ENCODE measurements at places on chromosomes 11 and 22.

DNA sequence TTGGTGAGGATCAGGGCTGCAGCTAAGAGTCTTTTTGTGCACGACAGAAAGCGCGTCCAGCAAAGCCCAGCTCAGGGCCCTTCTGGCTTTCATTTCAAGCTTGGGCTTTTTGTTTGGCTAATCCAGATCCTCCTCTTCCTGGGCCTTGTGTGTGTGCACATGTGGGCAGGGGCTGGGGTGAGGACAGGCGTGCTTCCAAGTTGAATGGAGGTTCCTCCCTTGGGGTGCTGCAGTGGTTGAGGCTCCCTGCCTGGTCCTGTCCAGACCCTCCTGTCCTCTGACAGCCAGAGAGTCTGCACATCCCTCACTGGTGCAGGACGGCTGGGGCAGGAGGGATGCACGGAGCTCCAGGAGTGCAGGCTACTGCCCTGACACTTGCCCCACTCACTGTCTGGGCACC lies 62.0 kb upstream of the NECTIN1 start:
- no peak for DNase-seq

DNA sequence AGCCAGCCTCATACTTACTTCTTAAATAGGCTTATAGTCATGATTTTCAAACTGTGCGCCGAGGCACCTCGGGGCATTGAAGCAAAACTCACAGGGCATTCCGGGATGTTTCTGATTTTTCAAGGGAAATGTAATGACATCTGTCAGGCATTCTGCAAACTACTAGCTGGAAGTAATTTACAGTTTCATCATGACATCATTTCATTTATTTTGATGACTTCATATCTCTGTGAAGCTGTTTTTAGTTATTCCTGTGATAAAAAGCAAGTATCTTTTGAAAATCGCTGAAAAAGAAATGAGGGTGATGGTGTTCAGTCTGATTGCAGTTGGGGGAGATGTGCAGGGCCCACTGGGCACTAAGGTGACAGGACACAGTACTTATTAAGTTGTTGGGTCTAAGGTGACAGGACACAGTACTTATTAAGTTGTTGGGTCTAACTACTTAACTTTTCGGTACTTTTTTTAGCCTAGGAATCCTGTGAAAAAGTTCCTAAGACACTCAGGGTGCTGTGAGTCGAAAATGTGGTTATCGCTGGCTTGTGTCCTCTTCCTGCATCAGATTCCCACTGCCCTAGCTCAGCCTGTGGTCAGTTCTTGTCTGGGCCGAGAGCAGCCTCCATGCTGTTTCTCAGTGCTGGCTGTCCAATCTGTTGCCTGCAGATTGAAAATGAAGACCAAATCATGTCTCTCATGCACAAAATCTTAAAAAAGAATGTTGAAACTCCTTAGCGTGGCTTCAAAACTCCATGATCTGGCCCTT lies 42.6 kb downstream of the APLP2 start:
- no peak for DNase-seq

DNA sequence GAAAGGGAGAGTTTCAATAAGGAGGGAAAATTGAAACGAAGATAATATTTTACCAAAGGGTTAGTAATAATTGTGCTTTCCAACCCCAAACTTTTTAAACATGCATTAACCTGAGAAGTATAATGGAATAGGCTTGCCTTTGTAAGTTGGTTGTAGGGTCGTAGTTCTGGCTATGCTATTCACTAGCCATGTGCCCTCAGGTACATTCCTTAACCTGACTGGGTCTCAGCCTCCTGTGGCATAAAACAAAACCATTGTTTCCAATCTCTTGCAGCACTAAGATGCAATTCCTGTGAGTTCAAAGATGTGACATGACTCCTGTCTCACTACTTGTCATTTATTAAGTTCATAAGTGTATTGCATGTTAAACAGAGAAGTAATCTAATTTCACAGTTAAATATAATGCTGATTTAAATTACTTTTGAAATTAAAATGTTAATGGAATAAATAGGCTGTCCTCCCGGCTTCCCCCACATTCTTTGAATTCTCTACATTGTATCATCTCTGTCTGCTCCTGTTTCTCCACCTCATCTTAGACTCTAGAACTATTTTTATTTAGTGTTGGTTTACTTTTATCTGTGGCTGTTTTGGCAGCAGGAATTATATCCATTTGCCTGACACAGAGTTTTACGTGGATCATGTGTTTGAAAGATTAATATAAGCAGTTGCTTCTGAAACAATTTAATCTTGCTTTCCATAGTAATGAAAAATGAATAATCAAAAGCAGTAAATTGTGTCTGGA lies 216.3 kb downstream of the FAT3 start:
- no peak for DNase-seq

- DNase-seq, result no peak
These were observed 68.3 kb upstream of the POU2AF2 start for GRCh38 chr11:111177037-111177871.

GRCh38 chr11:6531267-6531752 lies 34.2 kb downstream of the DNHD1 start:
- peak; percentile 51 for DNase-seq

DNA sequence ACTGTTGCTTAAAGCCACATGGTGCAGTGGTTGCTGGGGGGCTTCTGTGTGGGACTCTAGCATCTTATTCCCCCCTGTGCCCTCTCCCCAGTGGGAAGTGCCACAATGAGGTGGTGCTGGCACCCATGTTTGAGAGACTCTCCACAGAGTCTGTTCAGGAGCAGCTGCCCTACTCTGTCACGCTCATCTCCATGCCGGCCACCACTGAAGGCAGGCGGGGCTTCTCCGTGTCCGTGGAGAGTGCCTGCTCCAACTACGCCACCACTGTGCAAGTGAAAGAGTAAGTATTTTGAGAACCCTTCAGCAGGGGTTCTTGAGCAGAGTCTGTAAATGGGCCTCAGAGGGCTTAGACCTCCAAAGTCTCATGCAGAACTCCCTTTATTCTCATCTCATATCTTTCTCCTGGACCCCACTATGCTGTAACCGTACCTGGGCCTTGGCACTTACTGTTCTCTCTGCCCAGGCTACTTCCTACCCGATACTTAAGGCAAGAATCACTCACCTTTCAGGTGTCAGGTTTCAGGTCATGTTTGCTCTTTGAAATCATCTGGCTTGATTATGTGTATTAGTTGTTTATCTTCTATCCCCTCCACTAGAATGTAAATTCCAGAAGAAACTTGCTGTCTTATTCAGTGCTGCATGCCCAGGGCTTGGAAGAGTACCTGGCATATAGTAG lies 32.4 kb downstream of the PIK3IP1 start:
- DNase-seq, result no peak

DNA sequence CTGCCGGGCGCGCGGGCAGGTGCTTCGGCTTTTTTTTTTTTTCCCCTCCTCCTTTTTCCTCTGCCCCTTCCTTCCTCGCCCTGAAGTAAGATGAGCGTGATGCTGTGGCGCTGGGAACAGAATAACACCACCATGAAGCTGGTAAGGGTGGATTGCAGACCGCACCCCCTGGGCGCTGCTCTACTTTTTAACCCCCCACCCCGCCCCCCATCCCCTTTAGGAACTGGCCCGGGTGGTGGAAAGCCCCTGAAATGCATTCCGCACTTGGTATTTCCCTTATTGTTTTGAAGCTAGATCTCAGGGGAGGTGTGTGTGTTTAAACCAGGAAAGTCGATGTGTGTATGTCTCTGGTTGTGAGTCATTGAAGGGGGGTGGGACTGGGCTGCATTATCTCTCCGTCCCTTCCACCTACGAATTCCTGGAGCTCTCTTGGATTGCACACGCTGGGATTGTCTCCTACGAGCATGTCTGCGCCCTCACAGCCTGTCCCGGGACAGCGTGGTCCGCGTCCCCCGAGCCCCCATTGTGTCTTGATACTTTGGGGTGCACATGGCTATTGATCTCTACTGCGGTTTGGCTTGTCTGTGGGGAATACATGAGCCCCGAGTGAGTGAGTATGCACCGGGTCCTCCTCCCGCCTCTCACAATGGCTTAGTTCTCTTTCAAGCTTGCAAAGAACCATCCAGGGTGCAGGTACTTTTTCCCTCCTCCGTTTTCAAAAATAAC lies 64.9 kb downstream of the NAV2 start:
- DNase-seq, result peak; percentile 56

DNA sequence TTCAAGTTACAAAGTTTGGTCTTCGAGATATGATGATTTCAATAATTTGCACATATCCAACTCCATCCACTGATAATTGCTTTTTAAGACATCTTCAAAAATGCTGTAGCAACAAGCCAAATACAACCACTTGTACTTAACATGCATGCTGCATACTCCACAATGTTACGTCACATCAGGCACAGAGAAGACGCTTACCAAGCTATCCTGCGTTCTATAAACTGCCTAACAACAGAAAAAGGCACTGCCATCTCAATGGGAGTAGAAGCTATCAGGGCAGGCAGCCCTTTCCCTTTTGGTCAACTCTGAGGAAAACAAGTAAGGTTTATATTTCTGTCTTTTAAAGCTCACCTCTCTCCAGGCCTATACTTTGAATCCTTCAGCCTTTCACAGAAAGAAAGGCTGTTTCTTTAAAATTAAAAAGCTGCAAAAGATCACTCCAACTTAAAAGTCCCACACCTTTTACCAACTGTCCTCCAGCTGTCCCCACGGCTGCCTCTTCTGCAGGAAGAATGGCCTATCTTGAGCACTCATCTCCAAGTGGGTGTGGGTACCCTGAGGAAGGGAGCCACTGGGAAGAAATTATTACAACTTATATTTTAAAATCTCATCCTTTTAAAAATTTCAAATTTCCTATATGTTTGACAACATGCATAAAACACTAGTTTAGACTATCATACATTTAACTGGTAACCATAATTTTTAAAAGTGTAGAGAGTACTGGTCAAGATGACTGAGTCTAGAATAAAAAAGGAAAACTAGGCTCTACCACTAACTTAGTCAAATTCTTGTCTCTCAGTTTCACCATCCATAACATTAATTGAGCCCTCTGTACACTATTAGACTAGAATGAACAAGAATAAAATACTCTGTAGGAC lies 14.5 kb downstream of the PHF21A start:
- DNase-seq, result no peak

DNA sequence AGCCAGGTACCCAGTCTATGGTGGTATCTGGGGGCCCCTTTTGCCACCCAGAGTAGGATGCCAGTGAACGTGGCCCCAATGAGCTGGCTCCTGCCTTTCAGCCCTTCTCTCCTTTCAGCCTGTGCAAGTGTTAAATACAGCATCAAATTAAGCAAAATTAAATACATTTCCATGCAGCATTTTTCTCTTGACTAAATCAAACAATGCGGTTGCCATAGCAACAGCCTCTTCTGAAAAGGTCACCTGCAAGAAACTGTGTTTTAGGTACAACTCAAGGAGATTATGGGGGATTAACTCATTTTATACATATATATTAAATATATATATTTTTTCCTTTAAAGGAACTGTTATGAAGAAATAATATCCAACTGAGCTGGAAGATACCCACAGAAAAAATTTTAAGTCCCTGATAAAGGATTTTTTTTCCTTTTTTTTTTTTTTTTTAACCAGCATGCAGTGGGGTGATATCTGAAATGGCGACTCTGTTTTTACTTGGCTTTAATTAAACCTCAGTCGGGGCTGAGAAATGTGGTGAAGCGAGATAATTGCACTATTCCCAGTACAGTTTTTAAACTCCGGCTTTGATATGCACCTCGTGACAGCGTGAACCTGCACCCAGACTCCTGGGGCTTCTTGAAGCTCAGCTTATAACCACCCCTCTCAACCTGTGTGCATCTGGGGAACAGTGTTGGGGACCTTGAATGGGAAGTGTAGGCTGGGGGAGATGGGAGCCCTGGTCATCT lies 115.3 kb downstream of the PKNOX2 start:
- no peak for DNase-seq

DNA sequence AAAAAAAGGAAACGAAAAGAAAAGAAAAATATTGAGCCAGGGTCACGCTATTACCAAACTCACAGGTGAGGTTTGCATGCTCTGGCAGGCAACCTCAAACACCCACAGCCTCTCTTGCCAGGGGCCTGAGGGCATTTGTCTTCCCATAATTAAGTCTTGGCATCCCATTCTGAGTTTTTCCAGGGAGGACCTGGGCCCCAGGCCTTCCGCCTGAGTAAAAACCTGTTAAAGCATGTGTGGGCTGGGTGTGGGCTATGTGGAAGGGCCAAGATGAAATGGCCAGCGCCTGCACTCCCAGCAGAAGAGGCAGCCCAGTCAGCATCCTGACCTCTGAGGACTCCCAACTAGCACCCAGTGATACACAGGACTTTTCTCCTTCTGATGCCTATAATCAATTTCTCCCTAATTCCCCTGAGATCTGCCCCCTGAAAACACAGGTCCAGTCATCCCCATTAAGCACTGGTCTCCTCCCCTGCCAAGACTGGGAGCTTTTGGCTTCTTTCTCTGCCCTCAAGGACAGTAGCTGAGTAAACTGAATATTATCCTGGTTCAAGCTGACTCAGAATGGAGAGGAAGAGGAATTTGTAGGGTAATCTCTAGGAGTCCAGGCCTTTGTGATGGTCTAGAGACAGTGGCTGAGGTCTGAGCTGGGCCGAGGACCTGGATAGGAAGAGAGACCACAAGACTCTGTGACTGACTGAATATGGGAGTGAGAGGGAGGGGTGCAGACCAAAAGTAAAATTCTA lies 35.6 kb upstream of the ACER3 start:
- DNase-seq, result peak; percentile 95

- no peak for DNase-seq
These were observed 3.1 kb downstream of the TMEM25 start for GRCh38 chr11:118533769-118534729.
